Activated T-cell treated with anti-CD3 and anti-CD28 coated beads, Interleukin-2, amount 50 U/mL, for 1 hour (primary cell): ENCODE measurements at places on chromosomes 11 and 22.
A peak's percentile ranks its signal among the peaks of the same experiment; 100 is the strongest.

DNA sequence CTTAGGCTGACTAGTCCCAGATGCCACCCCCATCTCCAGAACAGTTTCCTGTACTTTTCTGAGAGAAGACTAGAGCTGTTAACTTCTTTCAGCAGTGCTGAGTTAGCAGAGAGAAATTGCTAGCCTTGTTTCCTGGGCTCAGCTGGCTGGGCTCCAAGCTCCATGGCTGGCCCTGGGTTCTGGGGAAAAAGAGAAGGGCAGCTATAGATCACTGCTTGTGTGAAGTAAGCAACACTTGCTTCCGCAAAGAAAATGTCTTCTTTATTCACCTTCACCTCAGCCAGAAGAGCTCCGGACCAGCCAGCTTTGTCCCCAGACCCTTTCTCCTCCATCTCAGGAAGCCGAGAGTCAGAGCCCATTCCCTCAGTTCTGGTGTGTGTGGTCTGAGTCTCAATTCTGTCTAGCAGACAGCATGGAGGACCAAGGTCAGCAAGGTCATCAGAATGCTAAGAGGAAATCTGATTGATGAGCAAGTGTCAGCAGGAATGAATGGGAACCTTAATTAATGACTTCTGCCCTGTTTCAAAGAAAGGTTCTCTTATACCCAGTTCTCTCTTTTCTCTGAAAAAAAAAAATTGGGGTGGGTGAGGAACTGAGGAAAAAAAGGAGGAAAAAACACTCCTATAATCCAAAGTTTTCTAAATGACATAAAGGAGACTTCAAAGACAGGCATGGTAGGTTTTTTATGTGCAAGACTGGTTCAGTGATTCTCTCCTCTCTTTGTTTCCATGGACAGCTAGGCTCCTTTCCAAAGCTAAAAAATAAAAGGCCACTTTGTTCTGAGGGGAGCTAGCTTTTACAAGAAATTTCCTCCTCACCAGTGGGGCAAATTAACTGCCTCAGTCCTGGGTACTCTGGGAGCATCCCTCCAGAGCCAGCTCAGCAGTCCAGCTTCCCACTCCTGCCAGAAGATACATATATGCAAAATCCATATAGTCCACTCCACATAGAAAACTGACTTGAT, 63.6 kb upstream of the FAM181B start:
- DNase-seq = no peak

GRCh38 chr22:47218671-47219070, 456.2 kb downstream of the TBC1D22A start:
- DNase-seq = no peak

DNA sequence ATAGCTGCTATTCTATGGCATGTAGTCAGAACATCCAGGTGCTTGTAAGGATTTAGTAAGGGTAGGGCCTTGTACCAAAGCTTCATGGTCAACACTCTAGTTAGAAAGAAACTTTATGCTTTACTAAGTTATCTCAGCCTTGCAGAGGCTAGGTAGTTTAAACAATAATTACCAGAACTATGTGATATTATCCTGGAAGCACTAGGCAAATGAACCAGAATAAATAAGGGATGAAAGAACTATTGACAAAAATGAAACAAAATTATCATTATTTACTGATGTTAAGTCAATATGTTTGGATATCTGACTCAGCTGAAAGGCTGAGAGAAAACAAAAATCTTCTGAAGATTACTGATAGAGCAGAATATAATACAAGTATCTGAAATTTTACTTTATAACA, 1089.1 kb upstream of the RAG2 start:
- DNase-seq = no peak

GRCh38 chr22:48950151-48950915, 877.3 kb downstream of the BRD1 start:
- DNase-seq = no peak

- no peak for DNase-seq
These were observed 1.2 kb upstream of the MYO7A start for GRCh38 chr11:77126861-77127234.

GRCh38 chr11:115722711-115723110, 218.5 kb upstream of the CADM1 start:
- DNase-seq = no peak

- DNase-seq = peak; percentile 10
These were observed 76.1 kb upstream of the RTL6 start for GRCh38 chr22:44574057-44574639.

DNA sequence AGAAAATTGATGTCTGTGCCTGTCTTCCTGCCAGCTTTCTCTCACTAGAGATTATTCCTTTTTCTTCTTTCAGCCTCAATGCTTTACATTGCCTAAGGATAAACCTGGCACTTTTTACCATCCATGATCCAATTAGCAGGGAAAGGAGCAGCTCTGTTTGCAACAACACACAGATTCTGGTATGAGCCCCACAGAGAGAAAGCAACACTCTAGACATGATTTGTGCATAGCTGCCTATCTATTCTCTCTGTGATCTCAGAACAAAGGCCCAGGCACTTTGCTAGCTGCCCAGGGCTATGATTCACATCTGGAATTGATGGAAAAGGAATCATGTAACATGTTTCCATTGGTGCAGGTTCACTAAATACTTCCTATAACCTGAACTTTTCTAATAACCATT, 685.0 kb downstream of the ETS1 start:
- DNase-seq = no peak

GRCh38 chr11:33829430-33830141, 55.3 kb upstream of the FBXO3 start:
- peak; percentile 60 for DNase-seq

DNA sequence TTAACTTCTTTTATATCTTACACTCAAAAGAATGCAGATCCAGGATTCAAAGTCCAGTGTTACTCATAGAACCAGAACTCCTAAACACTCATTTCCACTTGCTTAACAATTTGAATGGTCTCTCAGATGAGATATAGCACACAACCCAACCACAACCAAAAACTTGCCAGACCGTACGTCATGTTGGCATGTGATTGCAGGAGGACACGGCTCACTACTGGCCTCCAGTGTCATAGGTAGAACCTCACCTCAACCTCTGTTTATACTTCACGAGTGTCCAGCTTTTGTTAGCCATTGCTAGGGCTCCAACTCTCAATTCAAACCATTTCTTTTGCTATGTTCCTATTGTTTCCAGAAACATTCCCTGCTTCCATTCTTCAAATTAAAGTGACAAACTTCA, 58.5 kb upstream of the PDGFD start:
- DNase-seq = no peak

- no peak for DNase-seq
These were observed 9.7 kb upstream of the CENATAC start for GRCh38 chr11:118988280-118988679.

DNA sequence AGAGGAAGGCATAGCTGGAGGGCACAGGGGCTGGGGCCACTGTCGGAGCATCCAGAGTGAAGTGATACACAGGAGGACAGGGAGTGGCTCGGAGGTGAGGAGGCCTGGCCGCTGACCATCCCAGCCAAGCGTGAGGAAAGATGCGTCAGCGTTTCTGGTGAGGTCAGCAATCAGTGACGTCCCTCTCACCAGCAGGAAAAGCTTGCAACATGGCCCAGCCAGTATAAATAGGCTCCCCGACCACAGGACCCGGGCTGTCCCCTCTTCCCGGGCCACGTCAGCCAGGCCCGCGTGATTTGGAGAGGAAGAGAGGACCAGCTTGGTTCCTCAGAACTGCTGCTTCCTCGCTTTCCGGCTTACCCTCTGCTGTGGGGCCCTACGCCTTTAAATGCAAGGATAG, 4.2 kb upstream of the OSM start:
- no peak for DNase-seq
